Pons (tissue), 1 donor: ENCODE measurements at places on chromosomes 1 and 21.

DNA sequence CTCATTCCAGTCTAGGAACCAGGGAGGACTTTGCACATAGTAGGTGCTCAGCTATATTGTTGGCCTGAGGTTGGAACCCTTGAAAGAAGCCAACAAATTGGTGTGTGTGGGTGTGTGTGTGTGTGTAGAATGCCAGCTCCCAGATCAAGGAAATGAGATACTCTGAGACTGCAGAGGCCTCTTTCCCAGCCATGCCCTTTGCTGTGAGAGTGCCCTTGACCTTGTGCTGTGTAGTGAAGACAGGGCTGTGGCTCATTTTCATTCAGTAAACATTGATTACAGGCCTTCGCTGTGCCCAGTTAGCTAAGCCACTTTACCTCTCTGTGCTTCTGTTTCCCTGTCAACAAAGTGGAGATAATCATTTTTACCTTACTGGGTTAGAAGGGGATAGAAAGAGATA lies 3.2 kb downstream of the CYP4B1 start:
- DNase-seq = no peak

DNA sequence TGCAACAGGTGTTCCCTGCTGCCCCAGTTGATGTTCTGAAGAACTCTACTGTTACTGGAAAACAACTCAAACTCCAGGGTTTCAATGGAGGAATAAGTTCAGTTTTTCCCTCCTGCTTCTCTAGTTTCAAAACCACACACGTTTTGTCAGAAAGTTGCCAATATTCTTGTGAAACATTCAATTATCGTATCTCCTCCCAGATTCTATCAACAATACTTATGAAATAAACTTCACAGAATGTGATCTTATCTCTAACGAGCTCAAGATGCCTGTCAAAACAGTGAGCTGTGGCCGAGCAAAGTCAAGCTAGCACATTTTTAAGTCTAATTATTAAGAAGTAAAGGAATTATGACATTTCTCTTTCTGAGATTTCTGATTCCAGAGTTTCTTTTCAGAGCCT lies 4.7 kb downstream of the OR2B11 start:
- no peak for DNase-seq

DNA sequence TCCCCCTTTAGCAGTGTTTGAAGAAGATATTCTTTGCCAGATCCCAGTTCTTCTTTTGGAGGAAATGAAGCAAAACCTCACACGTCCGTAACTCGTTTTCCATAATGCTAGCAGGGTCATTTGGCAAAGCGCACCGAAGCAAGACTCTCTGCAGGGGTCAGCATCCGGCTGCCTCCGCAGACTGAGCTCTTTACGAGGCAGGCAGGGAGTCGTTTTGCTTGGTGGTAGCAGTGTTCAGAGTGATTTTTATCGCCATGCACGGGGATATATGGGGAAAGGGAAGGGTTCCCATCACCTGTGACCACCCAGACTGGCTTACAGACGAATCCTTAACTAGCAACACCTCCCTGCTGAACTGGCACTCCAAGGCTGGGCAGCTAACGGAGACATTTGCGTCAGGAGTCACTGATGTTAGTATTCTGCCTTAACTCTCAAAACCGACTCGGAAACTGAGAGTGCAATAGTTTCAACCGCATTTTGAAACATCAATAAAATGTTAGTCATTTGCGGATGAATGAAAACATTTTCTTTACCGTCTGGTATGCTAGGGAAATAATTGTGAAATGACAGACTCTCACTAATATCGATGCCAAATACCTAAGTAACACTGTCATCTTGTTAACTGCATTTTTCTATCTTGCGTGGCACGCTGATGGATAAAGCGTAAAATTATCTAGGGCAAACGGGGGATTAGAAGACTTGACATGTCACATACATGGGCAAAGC lies 2.2 kb upstream of the NEGR1 start:
- DNase-seq = peak; percentile 84

- DNase-seq = no peak
Observed at GRCh38 chr1:218942431-218942830, 231.2 kb upstream of the LYPLAL1 start.

DNA sequence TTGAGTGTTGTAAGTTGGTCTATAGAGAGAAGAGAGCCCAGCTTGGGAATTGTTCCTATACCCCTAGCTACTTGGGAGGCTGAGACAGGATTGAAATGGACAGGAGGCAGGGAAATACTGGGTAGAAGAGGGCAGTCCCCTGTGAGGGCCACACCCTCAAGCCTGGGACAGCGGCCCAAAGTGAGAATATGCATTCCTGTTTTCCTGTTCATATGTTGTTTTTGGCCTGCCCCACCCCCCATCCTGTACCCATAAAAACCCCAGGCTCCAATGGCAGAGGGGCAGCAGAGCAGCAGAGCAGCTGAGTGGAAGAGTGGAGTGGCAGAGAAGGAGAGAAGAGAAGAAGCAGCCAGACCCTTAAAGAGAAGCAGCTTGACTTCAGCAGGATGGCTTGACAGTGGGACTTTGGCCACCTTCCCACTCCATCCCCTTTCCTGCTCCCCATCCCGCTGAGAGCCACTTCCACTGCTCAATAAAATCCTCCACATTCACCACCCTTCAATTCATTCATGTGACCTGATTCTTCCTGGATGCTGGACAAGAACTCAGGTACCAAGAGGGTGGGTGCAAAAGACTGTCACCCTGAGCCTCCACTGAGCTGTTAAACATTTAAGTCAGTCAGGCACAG lies 70.6 kb upstream of the PUM1 start:
- no peak for DNase-seq

GRCh38 chr1:41842993-41843755 lies 75.5 kb downstream of the HIVEP3 start:
- no peak for DNase-seq

DNA sequence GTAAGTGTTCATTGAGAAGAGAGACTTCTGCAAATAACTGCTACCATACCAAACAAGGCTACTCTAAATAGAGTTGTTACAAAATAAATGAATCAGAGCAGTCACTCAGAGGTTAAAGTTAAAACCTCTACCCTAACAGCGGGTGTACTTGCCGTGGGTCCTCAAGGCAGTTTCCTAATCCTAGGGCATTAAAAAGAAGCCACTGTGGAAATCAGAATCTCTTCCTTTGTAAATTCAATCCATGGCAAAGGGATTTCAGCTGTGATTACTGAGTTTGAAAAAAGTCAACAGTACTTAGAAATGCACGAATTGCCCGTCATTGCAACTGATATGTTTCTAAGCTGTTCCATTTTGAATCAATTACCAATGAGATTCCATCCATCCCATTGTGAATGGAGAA lies 13.5 kb downstream of the TBX15 start:
- DNase-seq = no peak

DNA sequence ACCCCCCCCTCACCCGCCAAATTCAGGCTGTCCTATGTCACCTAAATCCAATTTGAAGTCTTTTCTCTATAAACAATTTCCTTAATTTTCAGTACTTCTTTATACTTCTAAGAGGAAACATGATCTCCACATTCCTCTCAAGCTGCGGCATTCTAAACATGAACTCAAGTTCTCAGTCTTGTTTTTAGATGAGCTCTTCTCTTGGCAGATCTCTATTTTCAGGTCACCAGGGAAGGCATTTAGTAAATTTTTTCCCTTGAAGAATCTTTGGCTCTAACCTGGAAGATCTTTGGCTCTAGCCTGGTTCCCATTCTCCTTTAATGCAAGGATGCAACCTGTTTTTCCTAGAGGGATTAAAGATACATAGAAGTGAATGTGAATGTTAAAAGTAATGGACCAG lies 193.4 kb downstream of the ATG4C start:
- no peak for DNase-seq

GRCh38 chr1:152356736-152357135 lies 3.1 kb downstream of the FLG2 start:
- DNase-seq = no peak

DNA sequence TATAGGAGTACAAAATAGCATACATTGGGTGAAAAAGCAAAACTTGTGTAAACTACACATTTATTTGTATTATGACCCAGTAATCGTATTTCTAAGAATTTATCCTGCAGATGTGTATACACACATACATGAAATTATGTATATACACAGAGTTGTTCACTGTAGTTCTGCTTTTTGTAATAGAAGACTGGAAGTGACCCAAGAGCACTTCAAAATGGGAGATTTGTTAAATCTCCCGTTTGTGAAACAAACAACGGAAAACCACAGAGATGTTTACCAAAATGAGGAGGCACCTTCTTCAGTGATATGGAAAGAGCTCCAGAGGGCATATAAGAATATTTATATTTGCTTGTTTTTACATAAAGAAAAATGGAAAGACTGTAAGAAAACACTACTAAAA lies 18.0 kb upstream of the MNDA start:
- no peak for DNase-seq

- no peak for DNase-seq
Observed at GRCh38 chr1:9465640-9466039, 73.6 kb upstream of the SLC25A33 start.

DNA sequence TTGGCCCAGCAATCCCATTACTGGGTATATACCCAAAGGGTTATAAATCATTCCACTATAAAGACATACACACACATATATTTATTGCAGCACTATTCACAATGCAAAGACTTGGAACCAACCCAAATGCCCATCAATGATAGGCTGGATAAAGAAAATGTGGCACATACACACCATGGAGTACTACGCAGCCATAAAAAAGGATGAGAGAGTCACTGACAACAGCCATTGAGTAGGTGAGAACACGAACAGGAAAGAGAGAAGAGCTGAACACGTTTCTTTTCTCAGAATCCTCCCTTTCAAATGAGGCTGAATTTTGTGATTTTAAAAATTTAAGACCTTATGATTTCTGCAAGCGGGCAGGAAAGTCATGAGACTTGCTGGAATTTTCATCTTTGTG lies 10.1 kb upstream of the RABGAP1L start:
- no peak for DNase-seq

DNA sequence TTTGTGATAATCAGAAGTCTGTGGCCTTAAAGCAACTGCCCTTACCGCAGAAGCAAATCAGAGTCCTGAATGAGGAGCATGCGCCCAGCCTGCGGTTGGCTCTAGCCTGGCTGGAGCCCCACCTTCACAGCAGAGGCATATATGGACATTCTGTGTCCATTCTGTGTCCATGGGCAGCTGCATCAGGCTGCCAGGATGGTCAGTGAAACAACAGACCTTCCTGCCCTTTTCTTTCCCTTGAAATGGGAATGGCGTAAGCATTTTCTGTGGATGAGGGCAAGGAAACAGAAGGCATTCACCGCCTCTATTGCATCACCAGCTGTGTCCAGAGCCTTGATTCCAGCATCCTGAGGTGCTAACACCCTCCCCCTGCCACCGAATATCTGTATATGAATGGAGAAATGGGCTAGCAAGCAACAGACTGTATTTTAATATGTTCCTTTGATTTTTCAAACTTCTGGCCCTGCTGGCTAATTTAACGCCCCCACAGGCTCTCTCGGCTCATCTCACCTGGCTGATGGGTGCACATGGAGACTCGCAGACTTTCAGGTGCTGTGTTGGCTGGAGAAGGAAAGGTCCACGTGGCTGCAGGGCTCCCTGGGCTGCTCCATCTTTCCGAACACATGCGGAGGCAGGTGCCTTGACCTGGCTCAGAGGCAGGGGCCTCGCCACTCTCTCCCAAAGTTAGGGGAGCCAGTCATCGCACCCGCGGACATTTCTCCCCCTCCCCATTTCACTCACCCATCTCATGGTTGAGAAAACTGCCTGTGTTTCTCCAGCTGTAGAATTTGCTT lies 159.2 kb downstream of the GALNT2 start:
- no peak for DNase-seq

DNA sequence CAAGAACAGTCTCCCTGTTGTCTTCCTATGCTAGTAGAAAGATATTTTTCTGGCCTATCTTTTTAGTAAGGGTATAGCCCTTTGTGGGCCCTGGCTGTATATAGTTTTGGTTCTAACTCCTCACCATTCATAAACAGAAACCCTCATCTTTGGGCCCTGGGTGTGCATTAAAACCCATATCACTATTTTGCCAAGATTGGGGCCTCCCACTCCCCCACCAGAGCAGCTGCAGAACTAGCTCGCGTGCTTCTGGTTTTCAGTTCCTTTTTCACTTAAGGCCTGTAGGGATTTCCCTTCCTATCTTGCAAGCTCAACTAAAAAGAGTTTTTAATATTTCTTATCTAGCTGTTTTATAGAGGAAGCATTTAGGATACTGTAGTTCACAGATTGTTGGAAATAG lies 106.4 kb downstream of the RGL1 start:
- no peak for DNase-seq

GRCh38 chr1:110438893-110439292 lies 12.1 kb upstream of the PROK1 start:
- DNase-seq = no peak

GRCh38 chr1:9155879-9156278 lies 27.0 kb upstream of the GPR157 start:
- DNase-seq = no peak

DNA sequence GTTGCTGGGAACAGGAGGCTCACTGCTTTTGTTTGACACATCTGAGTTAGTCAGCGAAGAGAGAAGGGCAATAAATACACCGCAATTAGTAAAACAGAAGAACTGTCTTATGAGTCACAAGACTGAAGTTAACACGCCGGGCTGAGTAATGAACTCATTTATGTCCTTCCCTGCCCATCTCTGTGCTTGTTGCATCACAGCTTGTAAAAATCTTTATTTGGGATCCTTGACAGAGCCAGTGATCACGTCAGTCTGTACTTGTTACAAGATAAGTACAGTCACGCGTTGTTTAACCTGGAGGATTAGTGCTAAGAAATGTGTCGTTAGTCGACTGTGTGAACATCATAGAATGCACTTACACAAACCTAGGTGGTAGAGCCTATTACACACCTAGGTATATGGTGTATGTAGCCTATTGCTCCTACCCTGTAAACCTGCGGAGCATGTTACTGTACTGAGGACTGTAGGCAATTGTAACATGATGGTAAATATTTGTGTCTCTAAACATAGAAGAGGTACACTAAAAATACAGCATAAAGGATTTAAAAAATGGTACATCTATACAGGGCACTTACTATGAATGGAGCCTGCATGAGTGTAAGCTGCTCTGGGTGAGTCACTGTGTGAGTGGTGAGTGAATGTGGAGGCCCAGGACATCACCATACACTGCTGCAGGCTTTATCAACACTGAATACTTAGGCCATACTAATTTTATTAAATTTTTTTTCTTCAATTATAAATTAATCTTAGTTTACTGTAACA lies 272.2 kb downstream of the TNR start:
- no peak for DNase-seq
